ENCODE measurements at places on chromosomes 6 and 20.
A peak's percentile ranks its signal among the peaks of the same experiment; 100 is the strongest.

DNA sequence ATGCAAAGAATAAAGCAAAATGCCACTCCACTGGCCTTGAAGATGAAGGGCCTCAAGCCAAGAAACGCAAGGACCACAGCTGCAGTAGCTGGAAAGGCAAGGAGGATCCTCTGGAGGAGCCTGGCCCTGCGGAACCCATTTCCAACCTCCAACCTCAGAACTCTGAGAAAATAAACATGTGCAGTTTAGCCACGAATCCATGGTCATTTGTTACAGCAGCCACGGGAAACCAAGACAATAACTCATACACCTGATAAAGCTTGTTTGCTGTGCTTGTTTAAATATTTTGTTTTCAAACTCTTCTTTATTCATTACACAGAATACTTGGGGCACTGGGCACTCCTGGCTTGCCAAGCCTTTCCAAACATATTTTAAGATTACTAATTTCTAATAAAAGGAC lies 10.4 kb downstream of the SERPINB6 start:
- no peak for DNase-seq

GRCh38 chr6:142799639-142800038 lies 145.3 kb downstream of the HIVEP2 start:
- no peak for DNase-seq

DNA sequence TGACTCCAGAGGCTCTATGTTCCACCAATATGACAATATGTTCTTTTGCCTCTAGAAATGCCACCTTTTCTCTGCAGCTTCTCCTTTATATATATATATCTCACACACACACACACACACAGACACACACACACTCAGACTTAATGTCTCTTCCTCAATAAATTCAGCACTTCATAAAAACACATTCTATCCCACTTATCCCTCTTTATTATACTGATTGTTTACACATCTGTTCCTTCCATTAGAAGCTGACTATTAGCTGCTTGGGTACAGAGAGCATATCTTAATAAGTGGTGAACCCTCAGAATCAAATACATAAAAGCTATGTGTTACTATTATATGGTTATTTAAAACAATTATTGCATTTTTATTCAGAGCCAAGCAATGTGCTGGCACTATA lies 23.3 kb downstream of the NRSN1 start:
- no peak for DNase-seq

GRCh38 chr6:140051521-140052512 lies 677.4 kb upstream of the CITED2 start:
- peak; percentile 55 for DNase-seq

DNA sequence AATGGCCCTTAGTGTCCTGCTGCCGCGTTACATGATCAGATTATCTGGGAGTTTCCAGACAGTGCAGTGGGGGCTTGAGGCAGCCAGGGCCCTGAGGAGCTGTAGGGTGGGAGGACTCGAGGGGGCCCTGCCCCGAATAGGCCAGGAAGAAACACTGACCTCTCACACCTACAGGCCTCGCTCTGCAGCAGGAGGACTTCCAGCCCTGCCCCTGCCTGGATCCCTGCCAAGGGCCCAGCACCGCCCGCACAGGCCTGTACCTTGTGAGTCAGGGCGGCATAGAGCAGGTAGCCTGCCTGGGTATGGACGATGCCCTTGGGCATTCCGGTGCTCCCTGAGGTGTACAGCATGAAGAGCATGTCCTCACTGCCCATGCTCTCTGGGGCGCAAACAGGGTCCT lies 30.1 kb upstream of the APMAP start:
- no peak for DNase-seq

DNA sequence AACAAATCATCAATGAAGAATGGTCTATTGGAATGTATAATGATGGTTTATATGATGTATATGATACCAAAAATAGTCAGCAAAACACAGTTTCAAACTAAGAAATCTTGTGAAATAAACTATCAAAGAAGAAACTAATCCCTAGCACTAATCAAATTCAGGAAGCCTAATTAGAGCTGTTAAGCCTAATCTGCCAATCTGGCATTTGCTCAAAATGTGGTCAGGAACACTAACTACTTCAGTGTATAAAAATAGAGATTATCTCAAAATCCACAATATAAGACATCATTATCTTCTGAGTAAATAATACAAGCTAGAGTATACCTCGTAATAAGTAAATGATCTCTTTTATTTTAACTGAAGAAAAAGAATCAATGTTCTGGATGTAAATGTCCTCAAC lies 12.8 kb upstream of the AKAP7 start:
- DNase-seq = no peak

- no peak for DNase-seq
These were observed 1.0 kb upstream of the VGLL2 start for GRCh38 chr6:117264369-117264691.

- DNase-seq = peak; percentile 88
These were observed 31.8 kb downstream of the PSMB9 start for GRCh38 chr6:32885698-32886286.

GRCh38 chr6:151807513-151808370 lies at the start of gene ESR1:
Gene ESR1 (plus strand): TSS chr6:151807682. CDS start chr6:151807913, 231 bp downstream.
- no peak for DNase-seq

- DNase-seq = no peak
These were observed 10.1 kb upstream of the SULF2 start for GRCh38 chr20:47795214-47795907.

- DNase-seq = no peak
These were observed 45.6 kb upstream of the BEND6 start for GRCh38 chr6:56909115-56909907.

- DNase-seq = no peak
These were observed 88.0 kb upstream of the RIPOR2 start for GRCh38 chr6:25023781-25024180.

GRCh38 chr6:21468461-21468860 lies 125.1 kb upstream of the SOX4 start:
- DNase-seq = no peak

- peak; percentile 26 for DNase-seq
These were observed 1.5 kb downstream of the REPS1 start for GRCh38 chr6:138986578-138986977.

DNA sequence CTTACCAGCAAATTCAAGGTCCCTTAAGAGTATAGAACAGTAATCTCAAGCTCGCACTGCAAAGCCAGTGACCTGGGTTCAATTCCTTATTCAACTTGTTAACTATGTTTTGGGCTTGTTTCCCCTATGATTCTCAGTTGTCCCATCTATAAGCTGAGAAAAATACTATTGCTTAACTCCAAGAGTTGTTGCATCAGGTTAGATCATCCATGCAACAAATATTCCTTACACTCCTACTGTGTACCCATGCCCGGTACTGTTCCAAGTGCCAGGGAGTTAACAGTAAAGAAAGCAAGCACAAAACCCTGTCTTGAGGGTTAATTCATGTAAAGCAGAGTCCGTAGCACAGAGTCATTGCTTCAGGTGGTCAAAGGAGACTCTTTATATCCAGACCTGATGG lies 247.3 kb downstream of the MAFB start:
- no peak for DNase-seq

- DNase-seq = peak; percentile 80
These were observed at the start of gene RCAN2 for GRCh38 chr6:46491201-46491627. Gene RCAN2 (minus strand): TSS chr6:46491449.

GRCh38 chr6:3237761-3238662 lies 10.6 kb upstream of the TUBB2B start:
- no peak for DNase-seq

DNA sequence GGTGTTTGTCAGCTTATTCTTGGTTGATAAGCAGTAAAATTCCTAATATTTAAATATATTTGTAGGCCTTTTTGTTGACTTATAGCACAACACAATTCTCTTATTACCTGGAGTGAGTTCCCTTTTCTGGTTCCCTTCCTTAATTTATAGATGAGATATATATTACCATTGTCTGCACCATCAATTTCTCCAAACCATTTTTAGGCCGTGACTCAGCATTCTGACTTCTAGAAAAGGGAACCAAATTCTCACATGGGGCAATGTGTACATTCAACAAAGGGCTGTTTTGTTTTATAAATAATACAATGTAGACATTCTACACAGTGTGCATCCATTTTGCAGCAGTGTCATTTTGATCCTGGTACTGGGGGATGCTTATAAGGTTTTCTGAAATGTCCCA lies 52.8 kb downstream of the NCOA7 start:
- DNase-seq = no peak

All from G401 (cell line).